ENCODE measurements at places on chromosomes 3 and 15. TPM values are rescaled to one million over a fixed set of nuclear protein-coding genes. Genes with fewer than 3 reads are reported as not detected.
A peak's percentile ranks its signal among the peaks of the same experiment; 100 is the strongest.

GRCh38 chr3:131393051-131393450, 11.5 kb downstream of the NUDT16 start:
- no peaks in the 10 kb centered on the region for H3K36me3 ChIP-seq
- no peak overlapping the region for H3K27ac ChIP-seq
- H3K4me3 ChIP-seq, result no peak overlapping the region
- DNase-seq, result no peak

GRCh38 chr3:186637686-186638085, 2.5 kb upstream of the FETUB start:
- no peaks in the 10 kb centered on the region for H3K36me3 ChIP-seq
- H3K4me1 ChIP-seq, result peaks cover 9% of the 10 kb centered on the region
- no peak overlapping the region for H3K4me3 ChIP-seq
- peaks cover 12% of the 10 kb centered on the region for H3K27me3 ChIP-seq

DNA sequence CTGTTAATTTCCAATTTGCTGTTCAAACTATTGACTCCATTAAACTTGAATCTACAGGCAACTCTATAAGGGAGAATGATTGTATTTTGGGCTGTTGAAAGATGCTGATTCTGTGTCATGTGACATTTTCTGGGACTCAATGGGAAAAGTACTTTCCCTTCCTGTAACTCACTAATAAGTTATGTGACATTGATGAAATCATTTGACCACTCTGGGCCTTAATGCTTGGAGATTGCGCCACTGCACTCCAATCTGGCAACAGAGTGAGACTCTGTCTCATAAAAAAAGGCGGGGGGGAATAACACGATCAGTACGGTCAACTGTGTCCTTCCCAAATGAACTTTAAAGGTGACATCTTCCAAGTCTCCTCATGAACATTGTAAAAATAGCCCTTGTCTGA, 215.2 kb upstream of the SGO1 start:
- DNase-seq, result no peak
- H3K27me3 ChIP-seq, result no peaks in the 10 kb centered on the region
- H3K36me3 ChIP-seq, result no peaks in the 10 kb centered on the region
- H3K4me1 ChIP-seq, result no peaks in the 10 kb centered on the region
- no peak overlapping the region for H3K27ac ChIP-seq

GRCh38 chr3:110656394-110657025, 415.1 kb upstream of the NECTIN3 start:
- H3K27me3 ChIP-seq, result no peaks in the 10 kb centered on the region
- DNase-seq, result no peak
- H3K4me3 ChIP-seq, result no peak overlapping the region
- H3K27ac ChIP-seq, result no peak overlapping the region
- no peaks in the 10 kb centered on the region for H3K4me1 ChIP-seq

GRCh38 chr15:98826658-98827057, 178.3 kb downstream of the IGF1R start:
- H3K4me3 ChIP-seq, result no peak overlapping the region
- no peak for DNase-seq
- peaks cover 41% of the 10 kb centered on the region for H3K36me3 ChIP-seq

GRCh38 chr3:57048052-57048671, 12.3 kb upstream of the SPATA12 start:
- DNase-seq, result no peak
- H3K27ac ChIP-seq, result no peak overlapping the region
- no peaks in the 10 kb centered on the region for H3K4me1 ChIP-seq

- H3K36me3 ChIP-seq, result no peaks in the 10 kb centered on the region
- H3K4me3 ChIP-seq, result no peak overlapping the region
- H3K4me1 ChIP-seq, result no peaks in the 10 kb centered on the region
- no peaks in the 10 kb centered on the region for H3K27me3 ChIP-seq
- H3K27ac ChIP-seq, result no peak overlapping the region
Observed at GRCh38 chr3:193921465-193921864, 214.5 kb upstream of the HES1 start.

GRCh38 chr3:41974223-41974622, 12.3 kb upstream of the ULK4 start:
- H3K27me3 ChIP-seq, result no peaks in the 10 kb centered on the region
- no peaks in the 10 kb centered on the region for H3K4me1 ChIP-seq
- H3K4me3 ChIP-seq, result no peak overlapping the region
- H3K36me3 ChIP-seq, result no peaks in the 10 kb centered on the region

GRCh38 chr3:105615814-105616213, 249.1 kb downstream of the ALCAM start:
- H3K27me3 ChIP-seq, result no peaks in the 10 kb centered on the region
- H3K4me3 ChIP-seq, result no peak overlapping the region
- H3K27ac ChIP-seq, result no peak overlapping the region
- H3K36me3 ChIP-seq, result no peaks in the 10 kb centered on the region
- no peak for DNase-seq

- H3K4me3 ChIP-seq, result no peak overlapping the region
- H3K4me1 ChIP-seq, result no peaks in the 10 kb centered on the region
- no peaks in the 10 kb centered on the region for H3K36me3 ChIP-seq
- H3K27me3 ChIP-seq, result no peaks in the 10 kb centered on the region
- H3K27ac ChIP-seq, result no peak overlapping the region
- no peak for DNase-seq
Observed at GRCh38 chr3:62805580-62806277, 69.5 kb downstream of the CADPS start.

DNA sequence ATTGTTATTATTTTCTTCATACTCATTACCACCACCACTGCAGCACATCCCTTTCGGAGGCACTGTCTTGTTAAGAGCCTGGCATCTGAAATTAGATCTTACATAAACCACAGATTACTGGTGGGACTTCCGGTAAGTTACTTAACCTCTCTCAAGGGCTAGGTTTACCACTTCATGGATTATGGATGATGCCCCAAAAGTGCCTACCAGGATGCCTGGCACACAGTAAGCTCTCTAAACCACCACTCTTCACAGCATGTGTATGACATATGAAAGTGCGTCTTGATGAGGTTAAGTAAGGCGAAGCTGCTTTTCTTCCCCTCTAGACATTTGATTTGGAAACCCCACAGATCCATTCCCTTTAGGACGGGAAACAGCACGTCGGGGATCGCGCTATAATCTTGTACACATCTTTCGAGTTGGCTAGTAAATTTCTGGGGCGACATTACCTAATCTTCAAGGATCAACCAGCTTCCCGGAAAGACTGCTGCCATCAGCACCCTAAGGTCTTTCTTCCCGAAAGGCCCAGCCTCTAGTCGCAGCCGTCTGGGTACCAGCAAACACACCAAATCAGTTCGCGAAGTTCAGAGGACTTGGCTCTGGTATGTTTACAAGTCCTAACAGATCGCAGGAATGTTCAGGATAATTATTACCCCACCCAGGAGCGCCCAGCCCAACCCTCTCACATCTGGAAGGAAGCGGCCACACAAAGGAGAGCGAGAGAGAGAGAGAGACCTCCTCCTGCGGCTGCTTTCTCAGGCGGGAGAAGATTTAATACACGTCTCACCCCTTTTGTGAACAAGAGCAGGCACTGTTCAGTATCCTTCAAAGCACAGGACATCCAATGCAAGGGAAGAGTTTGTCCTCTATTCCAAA, 155.1 kb upstream of the FRMD4B start:
- no peaks in the 10 kb centered on the region for H3K36me3 ChIP-seq
- peaks cover 28% of the 10 kb centered on the region for H3K27me3 ChIP-seq
- H3K4me3 ChIP-seq, result no peak overlapping the region

DNA sequence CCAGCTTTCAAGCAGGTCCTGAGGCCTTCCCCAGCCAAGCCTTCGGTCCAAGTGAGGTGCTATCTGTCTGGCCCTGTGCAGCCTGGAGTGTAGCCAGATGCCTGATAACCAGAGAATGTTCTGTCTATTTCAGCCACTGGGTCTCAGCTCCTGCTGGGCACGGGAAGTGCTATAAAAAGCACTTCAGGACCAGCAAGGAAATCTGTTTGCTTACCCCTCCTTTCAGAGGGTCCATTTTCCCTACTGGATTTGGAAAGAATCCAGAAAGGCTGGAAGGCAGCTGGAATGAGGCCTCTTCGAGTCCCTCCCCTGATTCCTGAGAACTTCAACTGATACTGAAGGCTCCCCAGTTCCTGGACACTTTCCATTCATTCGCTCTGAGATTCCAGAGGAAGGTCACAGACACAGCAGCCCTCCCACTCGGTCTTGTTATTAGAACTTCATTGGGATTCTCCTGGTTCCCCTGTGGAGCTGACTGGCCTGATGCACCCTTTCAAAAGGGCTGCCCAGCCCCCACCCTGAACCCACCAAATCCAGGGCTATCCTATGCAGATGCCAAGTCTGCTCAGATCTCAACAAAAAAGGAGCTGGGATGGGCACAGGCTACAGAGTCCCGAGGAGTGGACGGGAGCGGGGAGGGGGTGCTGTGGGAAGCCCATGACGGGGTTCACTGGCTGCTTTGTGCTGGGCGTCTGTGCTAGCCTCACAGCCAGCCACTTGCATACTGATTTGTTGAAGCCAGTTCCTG, 70.4 kb downstream of the UMPS start:
- no peak overlapping the region for H3K27ac ChIP-seq
- no peak for DNase-seq
- no peaks in the 10 kb centered on the region for H3K36me3 ChIP-seq
- H3K4me3 ChIP-seq, result no peak overlapping the region
- H3K27me3 ChIP-seq, result peaks cover 4% of the 10 kb centered on the region
- H3K4me1 ChIP-seq, result no peaks in the 10 kb centered on the region

- DNase-seq, result no peak
- no peak overlapping the region for H3K27ac ChIP-seq
- H3K4me1 ChIP-seq, result no peaks in the 10 kb centered on the region
- H3K36me3 ChIP-seq, result no peaks in the 10 kb centered on the region
- no peaks in the 10 kb centered on the region for H3K27me3 ChIP-seq
Observed at GRCh38 chr3:127999509-128000106, 52.6 kb upstream of the SEC61A1 start.

- no peaks in the 10 kb centered on the region for H3K36me3 ChIP-seq
- peaks cover 10% of the 10 kb centered on the region for H3K4me1 ChIP-seq
- DNase-seq, result no peak
- H3K27me3 ChIP-seq, result peaks cover 16% of the 10 kb centered on the region
- H3K27ac ChIP-seq, result no peak overlapping the region
Observed at GRCh38 chr3:46565077-46565476, 1.0 kb downstream of the LRRC2 start.

DNA sequence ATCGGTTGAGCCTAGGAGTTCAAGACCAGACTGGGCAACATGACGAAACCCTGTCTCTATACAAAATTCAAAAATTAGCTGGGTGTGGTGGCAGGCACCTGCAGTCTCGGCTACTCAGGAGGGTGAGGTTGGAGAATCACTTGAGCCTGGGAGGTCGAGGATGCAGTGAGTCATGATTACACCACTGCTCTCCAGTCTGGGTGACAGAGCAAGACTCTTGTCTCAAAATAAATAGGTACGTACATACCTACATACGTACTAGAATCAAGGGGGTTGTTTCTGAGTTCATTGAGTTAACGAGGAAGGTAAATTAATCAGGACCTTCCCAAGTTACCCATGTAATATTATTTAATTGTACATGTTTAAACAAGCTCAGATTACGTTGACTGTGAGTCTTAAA, 97.5 kb downstream of the CHL1 start:
- no peaks in the 10 kb centered on the region for H3K36me3 ChIP-seq
- no peak overlapping the region for H3K4me3 ChIP-seq
- DNase-seq, result no peak

DNA sequence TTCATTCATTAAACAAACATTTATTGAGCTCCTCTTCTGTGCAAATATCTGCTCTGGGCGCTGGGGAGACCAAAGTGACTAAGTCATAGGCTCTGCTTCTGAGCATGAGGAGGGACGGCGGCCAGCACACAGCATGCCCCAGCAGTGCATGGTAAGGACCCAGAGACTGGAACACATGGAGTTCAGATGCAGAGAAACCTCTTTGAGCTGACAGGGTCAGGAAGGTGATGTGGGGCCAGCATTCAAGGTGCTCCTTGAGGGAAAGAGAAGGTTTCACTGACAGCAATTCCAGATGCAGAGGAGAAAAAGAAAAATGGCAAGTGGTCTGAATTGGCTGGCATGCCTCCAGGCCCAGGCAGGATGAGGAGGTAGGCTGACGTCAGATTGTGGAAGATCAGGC, 234.5 kb downstream of the UACA start:
- no peaks in the 10 kb centered on the region for H3K27me3 ChIP-seq
- H3K4me3 ChIP-seq, result no peak overlapping the region
- H3K27ac ChIP-seq, result peak overlapping the region; percentile 44
- no peaks in the 10 kb centered on the region for H3K36me3 ChIP-seq
- no peak for DNase-seq
- peaks cover 62% of the 10 kb centered on the region for H3K4me1 ChIP-seq

DNA sequence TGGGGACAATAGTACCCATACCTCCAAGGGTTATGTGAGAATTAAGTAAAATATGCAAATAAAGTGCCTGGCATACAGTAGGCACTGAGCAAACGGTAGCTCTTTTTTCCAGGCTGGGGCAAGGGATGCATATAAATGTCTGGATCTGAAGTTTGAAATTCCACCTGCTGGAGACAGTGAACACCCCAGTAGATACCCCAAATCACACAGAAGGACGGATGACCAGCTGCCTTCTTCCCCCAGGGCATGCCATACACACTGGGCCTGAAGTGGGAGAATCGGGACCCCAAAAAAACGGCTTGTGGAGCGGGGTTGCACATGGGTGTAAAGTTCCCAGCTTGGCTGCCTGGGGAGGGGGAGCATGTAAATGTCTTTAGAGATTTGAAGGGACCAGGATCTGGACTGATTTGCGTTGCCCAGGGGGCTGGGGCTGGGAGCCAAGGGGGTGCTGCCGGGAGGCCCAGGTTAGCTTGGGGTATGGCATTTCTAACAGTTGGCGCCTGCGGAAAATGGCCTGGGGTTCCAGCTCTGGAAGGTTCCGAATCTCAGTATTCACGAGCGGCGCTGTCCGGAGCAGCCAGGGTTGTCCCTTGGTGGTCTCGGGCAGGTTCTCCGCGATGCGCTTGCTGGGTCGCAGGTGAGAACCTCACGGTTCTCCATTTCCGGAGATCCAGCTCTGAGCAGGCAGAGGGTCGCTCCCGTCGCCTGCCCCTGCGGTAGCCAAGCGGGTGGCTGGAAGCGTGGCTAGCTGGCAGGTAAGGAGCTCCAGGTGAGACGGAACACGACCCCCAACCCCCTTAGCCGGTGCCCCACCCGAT, 42.6 kb upstream of the POLG start:
- DNase-seq, result no peak
- H3K4me3 ChIP-seq, result no peak overlapping the region
- H3K4me1 ChIP-seq, result peaks cover 5% of the 10 kb centered on the region
- H3K36me3 ChIP-seq, result no peaks in the 10 kb centered on the region

GRCh38 chr3:16927485-16927884, 42.7 kb downstream of the PLCL2 start:
- no peak overlapping the region for H3K4me3 ChIP-seq
- no peak for DNase-seq
- H3K27me3 ChIP-seq, result no peaks in the 10 kb centered on the region
- no peaks in the 10 kb centered on the region for H3K36me3 ChIP-seq
- peaks cover 66% of the 10 kb centered on the region for H3K4me1 ChIP-seq

GRCh38 chr3:31974964-31975363, 6.1 kb downstream of the OSBPL10 start:
- H3K4me3 ChIP-seq, result no peak overlapping the region
- no peak for DNase-seq
- no peak overlapping the region for H3K27ac ChIP-seq
- H3K27me3 ChIP-seq, result peaks cover 54% of the 10 kb centered on the region

The CYP1A2 gene
- not detected for total RNA-seq

The C3orf49 gene
- total RNA-seq, result not detected

The HLTF gene
- 22.3 TPM for total RNA-seq

The FAM81A gene
- not detected for total RNA-seq

The DCP1A gene
- 32.7 TPM for total RNA-seq

The SUCNR1 gene
- total RNA-seq, result not detected

The TMC3 gene
- total RNA-seq, result not detected

The NAALADL2 gene
- total RNA-seq, result not detected

The ALDH1A2 gene
- total RNA-seq, result 0.78 TPM

The SLC22A13 gene
- total RNA-seq, result not detected

The SHC4 gene
- 2.6 TPM for total RNA-seq

The CCDC14 gene
- total RNA-seq, result 32.4 TPM

The SIDT1 gene
- total RNA-seq, result 11.3 TPM

The WNT5A gene
- total RNA-seq, result not detected

The GOLGA8H gene
- not detected for total RNA-seq

The SLC6A20 gene
- total RNA-seq, result not detected

The TERC gene
- 19.2 TPM for total RNA-seq

Measured in activated CD4-positive, alpha-beta memory T cell treated with anti-CD3 and anti-CD28 coated beads for 36 hours (primary cell).